ENCODE measurements at places on chromosomes 3 and 15. TPM values are rescaled to one million over a fixed set of nuclear protein-coding genes. Genes with fewer than 3 reads are reported as not detected.

BNC1 gene
- polyA plus RNA-seq: not detected

IL17RE gene
- polyA plus RNA-seq: 36.3 TPM

DNA sequence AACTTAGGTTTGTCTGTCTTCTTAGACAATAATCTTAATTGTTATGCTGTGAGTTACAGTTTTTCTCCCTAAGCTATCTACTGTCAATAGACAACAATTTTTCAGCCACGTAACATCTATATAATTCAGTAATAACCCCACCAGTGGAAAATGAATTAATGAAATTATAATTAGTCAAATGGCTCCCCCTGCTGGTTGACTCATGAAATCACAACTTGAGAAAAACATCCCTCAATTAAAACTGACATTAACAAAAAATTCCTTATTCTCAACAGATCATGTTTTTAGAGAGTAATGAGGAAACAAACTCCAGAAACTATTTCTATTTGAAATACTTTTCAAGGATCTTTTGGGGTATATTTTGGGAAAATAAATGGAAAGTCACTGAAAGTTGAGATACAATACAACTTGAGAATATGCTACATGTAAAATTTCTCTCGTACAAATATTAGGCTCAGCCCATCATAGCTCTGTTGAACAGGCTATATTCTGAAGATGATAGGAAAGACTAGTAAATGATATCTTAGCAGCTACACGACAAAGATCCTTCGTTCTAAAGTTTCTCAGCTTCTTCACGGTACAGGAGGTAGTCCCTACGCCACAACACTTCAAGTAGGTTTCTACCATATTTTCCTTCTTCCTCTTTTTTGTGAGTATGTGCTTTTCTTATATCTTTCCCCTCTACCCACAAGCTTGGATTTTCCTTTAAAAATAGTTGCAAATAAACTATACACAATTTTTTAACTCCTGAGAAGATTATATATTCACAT lies 20.7 kb downstream of the PPP1R2 start:
- peaks cover 11% of the 10 kb centered on the region for H3K36me3 ChIP-seq
- H3K4me1 ChIP-seq: no peaks in the 10 kb centered on the region
- no peak for DNase-seq
- no peak overlapping the region for H3K27ac ChIP-seq
- no peak overlapping the region for H3K4me3 ChIP-seq

DNA sequence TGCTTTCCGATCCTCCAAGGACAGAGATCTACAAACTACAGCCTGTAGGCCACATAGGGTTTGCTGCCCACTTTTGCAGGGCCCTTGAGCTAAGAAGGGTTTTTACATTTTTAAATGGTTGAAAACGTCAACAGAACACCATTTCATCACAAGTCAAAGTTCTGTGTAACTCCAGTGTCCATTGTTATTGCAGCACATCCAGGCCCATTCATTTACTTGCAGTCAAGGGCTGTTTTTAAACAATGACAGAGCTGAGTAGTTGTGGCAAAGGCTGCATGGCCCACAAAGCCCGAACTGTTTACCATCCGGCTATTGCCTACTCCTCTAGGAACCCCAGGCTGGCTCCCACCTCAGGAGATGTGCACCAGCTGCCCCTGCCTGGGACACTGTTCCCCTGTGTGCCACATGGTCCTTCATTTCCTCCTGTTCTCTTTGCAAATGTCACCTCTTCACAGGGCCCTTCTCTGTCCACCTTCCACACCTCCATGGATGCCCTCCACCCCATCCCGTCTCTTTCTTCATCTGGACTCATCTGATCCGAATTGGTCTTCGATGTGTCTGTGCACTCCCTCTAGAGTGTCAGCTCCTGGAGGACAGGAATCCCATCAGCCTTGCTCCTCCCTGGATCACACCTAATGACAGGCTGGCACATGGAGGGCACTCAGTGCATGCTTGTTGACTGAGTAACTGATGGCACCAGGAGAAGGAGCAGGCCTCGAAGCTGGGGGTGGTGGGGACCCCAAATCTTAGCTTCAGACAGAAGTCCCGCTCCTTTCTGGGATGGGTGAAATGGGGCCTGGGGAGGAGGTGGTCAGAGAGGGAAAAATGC lies 69.5 kb upstream of the IQSEC1 start:
- H3K27ac ChIP-seq: no peak overlapping the region
- peaks cover 31% of the 10 kb centered on the region for H3K4me1 ChIP-seq
- no peaks in the 10 kb centered on the region for H3K27me3 ChIP-seq
- H3K36me3 ChIP-seq: no peaks in the 10 kb centered on the region
- no peak overlapping the region for H3K4me3 ChIP-seq
- DNase-seq: peak; percentile 39

GRCh38 chr15:92463826-92464225 lies 70.1 kb downstream of the ST8SIA2 start:
- H3K4me3 ChIP-seq: no peak overlapping the region
- no peak for DNase-seq
- no peaks in the 10 kb centered on the region for H3K27me3 ChIP-seq
- H3K36me3 ChIP-seq: no peaks in the 10 kb centered on the region
- H3K4me1 ChIP-seq: no peaks in the 10 kb centered on the region
- no peak overlapping the region for H3K27ac ChIP-seq

DNA sequence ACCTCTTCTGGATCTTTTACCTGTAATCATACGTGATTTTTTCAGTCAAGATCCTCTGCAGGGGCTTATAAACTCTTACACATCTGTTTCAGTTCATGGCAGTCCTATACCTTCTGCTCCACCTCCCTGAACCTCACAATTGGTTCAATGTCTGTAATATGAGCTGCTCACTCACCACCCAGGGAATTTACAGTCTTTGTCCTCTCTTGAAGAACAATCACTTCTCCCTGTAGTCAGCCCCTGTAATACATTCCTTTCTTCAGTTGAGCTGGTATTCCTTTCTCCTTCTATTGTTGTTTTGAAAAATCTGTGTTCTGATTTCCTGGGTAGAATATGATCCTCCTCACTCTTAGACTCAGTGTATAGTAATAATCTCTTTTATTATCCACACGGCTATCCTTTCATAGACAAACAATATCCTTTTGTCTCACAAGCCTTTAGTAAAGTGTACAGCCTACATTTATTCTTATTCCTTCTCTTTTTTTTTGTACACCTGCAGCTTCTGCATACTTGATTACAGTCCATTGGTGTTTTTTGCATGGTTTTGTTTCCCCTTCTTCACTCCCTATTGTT lies 101.8 kb downstream of the NECTIN3 start:
- no peak for DNase-seq
- no peak overlapping the region for H3K4me3 ChIP-seq
- no peak overlapping the region for H3K27ac ChIP-seq
- no peaks in the 10 kb centered on the region for H3K27me3 ChIP-seq
- H3K4me1 ChIP-seq: no peaks in the 10 kb centered on the region

RARB gene
- polyA plus RNA-seq: 0.16 TPM

DNA sequence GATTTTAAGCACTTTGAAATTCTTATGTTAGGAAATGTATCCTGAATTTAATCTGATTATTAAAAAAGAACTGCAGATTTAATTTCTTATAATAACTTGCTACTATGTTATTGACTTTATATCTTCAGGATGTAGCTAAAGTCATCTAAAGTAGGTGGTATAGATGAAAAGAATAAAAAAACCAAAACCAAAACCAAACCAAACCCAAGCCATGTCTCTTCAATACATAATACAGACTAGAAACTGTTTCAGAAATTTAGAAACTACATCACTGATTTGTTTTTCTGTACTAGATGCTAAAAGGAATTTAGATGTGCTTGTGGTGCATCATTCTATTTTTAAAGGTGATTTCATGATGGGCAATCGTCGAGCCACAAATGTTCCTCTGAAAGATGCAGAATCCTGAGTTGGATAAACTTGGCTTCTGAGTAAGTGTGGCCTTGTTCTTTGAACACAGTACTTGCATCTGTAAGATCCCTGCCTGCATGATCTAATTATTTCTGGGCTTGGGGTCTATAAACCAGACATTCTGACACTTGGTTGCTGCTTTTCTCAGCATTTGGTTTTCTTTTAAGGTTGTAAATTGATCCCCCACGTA lies 287.1 kb upstream of the SUCLG2 start:
- H3K4me1 ChIP-seq: no peaks in the 10 kb centered on the region
- H3K27ac ChIP-seq: no peak overlapping the region

DNA sequence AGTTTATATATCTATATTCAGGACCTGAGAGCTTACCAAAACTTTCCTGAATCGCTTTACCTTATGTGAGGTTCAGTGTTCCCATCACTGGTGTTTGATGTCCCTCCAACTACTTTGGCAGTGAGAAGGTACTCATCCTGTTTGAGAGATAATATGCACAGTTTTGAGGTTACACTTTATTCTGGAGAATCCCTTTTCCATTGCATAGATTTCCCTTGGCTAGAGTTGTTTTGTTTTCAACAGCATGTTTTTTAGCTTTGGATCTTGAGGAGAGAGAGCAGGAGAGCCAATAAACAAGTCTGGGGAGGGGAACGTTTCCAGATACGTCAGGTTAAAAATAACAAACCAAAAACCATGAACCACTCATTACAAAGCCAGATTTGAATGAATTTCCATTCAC lies 33.6 kb downstream of the CD200 start:
- H3K27ac ChIP-seq: no peak overlapping the region
- no peak for DNase-seq
- H3K27me3 ChIP-seq: no peaks in the 10 kb centered on the region
- H3K4me3 ChIP-seq: no peak overlapping the region

Measured in HepG2 (cell line).